MCF 10A (cell line): ENCODE measurements at places on chromosomes 7 and 10. TPM values are rescaled to one million over a fixed set of nuclear protein-coding genes. Genes with fewer than 3 reads are reported as not detected.
A peak's percentile ranks its signal among the peaks of the same experiment; 100 is the strongest.

DNA sequence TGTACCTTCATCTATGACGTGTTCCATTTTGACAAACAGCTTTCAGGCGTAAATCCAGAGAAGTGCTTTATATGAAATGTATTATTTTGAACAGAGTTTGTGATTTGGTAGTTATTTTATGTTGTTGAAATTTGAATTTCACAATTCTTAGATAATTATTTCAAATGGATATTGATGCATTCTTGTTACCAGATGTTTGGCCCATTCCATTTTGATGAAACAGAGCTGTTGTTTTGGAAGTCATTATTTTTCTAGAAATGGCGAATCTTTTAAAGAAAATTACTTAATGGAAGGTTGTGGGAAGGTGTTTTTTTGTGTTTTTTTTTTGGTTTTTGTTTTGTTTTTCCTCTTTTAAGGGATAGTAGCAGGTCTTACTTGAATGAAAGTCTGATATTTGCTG, 2.4 kb downstream of the OTUD1 start:
- DNase-seq = no peak
- peaks cover 9% of the 10 kb centered on the region for H3K36me3 ChIP-seq
- peak overlapping the region; percentile 83 for H3K27ac ChIP-seq
- peak overlapping the region; percentile 83 for H3K4me3 ChIP-seq

DNA sequence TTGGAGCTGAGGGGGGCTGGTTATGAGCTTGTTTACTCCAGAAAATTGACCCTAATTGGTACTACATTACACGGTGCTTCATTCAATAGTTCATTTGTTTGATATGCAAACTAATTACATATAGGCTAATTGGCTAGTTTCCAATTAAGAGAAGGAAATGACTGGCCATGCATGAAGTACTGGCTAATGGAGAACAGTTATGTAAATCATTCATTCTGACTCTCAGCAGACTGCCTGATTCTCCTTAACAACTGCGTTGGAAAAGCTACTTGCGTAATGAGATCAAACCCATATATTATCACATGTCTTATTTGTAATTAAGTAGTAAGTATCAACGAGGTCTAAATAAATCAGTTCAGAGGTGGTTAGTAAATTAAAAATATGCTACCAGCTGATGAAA, 81.8 kb upstream of the CTTNBP2 start:
- peaks cover 21% of the 10 kb centered on the region for H3K4me1 ChIP-seq
- H3K36me3 ChIP-seq = no peaks in the 10 kb centered on the region
- no peak overlapping the region for H3K4me3 ChIP-seq
- no peak overlapping the region for H3K27ac ChIP-seq

DNA sequence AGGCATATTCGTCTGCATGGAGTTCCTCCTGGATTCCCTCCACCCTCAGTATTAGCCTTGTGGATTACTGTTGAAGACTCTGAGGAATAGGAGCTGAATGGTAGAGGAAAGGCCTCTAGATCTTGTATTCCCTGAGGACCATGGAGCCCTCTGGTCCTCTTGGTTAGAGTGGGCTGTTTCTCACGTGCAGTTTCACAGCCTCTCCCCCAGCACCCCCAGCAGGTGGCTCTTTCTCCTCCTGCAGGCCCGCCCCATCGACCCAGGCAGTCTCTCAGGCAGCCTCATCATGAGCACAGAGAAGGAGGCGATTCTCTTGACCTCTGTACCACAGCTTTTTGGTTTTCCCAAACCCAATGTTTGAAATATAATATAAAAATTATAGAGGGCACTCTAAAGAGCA, 102.0 kb downstream of the WNT2 start:
- H3K36me3 ChIP-seq = peaks cover 6% of the 10 kb centered on the region
- no peak for DNase-seq
- no peak overlapping the region for H3K4me3 ChIP-seq

GRCh38 chr7:138142583-138143201, 66.4 kb downstream of the AKR1D1 start:
- no peak for DNase-seq
- no peak overlapping the region for H3K4me3 ChIP-seq
- H3K36me3 ChIP-seq = no peaks in the 10 kb centered on the region
- H3K27ac ChIP-seq = no peak overlapping the region
- H3K27me3 ChIP-seq = no peaks in the 10 kb centered on the region
- no peaks in the 10 kb centered on the region for H3K4me1 ChIP-seq

PVRIG gene
- 0.74 TPM in 1 of 2 replicates, not detected in the other for total RNA-seq
